Activated T-cell treated with anti-CD3 and anti-CD28 coated beads, Interleukin-2, amount 50 U/mL, for 4 hours (primary cell): ENCODE measurements at places on chromosomes 1 and 21.

DNA sequence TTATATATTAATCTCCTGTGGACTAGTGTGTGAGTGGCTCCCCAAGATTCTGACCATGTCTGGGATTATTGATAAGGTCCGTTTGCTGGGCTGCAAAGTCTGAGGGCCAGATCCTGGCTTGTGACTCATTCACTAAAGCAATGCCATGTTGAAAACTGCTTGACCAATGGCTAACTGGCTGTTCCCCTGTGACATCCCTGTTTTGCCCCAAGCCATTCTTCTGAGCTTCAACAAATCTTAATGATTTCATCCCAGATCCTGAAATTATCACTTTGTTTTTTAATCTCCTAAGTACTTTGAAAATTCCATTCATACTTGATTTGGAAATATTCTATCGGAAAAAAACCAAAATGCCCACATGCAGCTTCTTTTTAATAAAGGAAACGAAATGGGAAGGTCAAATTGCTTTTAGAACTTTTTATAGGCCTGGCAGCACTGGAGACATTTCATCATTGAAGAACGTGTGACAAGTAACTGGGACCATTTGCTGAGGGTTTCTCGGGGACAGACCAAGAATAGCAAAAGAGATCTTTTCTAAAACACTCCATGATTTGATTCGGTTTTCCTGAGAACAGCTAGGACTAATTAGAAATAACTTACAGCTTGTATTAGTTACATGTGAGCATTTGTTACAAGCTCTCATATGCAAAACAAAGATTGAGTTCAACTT is 121.3 kb downstream of the TGFB2 start:
- no peak for DNase-seq

GRCh38 chr1:215612391-215612790 is 45.3 kb downstream of the KCTD3 start:
- no peak for DNase-seq

GRCh38 chr21:31744182-31744800 is 12.4 kb upstream of the SCAF4 start:
- DNase-seq, result no peak

- DNase-seq, result peak; percentile 47
Measured at GRCh38 chr1:34885405-34886247, 26.1 kb upstream of the SMIM12 start.

- DNase-seq, result no peak
Measured at GRCh38 chr1:196516373-196516772, 91.9 kb downstream of the KCNT2 start.
